Islet precursor cell (in vitro differentiated cells): ENCODE measurements at places on chromosomes 3 and 15.

DNA sequence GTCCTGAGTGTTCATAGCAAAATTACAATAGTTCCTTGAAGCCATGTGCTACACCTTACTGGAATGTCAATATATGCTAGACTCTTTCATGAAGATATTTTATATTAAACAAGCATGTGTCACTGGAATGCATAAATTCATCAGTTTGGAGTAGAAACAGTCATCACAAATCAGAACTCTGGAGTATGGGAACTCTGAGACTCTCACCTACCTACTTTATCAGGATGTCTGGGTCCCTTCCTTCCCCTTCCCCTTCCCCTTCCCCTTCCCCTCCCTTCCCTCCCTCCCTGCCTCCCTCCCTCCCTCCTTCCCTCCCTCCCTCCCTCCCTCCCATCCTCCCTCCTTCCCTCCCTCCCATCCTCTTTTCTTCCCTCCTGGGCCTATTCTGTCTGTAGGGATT lies 144.7 kb upstream of the PEX5L start:
- no peak for DNase-seq

DNA sequence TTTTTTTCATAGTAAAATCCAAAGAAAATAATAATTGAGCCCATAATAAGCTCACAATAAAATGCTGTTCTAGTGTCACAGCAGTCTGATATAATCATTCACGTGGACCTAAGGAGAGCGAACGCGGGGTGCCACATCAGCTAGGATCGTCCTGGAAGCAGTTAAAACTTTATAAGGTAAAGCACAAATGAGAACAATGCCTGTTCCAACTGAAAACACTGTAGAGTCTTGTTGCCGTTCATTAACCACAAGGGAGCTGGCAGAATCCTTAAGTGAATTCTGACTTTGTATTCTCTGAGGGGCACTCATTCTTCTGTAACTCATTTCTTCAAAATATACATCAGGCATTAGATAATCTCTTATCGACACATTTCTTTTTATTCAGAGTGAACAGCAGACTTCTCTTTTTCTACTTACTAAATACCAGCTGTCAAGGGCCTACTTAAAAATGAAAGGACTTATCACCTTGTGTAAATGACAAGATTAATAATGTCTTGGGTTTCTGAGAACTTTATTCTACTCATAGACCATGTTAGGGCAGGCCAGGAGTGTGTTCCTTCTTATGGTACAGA lies 524.6 kb downstream of the MECOM start:
- DNase-seq = no peak

GRCh38 chr3:190305406-190305805 lies 16.8 kb downstream of the CLDN1 start:
- DNase-seq = no peak

- no peak for DNase-seq
Measured at GRCh38 chr15:35182841-35183479, 97.9 kb upstream of the NANOGP8 start.

DNA sequence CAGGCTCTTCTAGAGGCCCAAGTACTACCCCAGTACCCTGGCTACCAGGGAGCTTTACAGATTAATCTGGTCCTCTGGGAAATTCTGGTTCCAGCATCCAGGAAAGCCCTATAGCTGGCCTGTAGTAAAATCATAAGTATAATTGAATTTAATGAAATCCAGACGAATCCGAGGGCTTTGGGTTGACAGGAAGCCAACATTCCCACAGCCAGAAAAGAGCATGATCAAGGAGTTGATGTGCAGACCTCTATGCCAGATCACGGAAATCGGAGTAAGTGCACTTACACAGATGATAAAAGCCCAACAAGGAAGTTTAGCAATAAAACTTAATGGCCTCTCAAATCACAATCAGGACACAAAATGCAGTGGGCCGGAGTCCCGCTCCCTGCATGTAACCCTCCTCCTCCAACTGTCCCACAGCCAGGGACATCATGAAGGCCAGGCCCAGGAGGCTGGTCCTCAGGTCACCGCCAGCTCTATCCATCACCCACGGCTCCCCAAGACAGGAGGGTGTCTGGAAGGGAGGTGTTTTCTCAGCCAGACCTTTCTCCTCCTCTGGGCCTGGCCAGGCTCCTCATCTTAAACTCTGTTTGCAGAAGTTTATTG lies 62.8 kb upstream of the SEC22A start:
- DNase-seq = no peak

GRCh38 chr3:30605706-30606300 lies 598 bp upstream of the TGFBR2 start:
- DNase-seq = no peak

GRCh38 chr3:180063783-180064182 lies 27.0 kb upstream of the PEX5L start:
- DNase-seq = no peak

DNA sequence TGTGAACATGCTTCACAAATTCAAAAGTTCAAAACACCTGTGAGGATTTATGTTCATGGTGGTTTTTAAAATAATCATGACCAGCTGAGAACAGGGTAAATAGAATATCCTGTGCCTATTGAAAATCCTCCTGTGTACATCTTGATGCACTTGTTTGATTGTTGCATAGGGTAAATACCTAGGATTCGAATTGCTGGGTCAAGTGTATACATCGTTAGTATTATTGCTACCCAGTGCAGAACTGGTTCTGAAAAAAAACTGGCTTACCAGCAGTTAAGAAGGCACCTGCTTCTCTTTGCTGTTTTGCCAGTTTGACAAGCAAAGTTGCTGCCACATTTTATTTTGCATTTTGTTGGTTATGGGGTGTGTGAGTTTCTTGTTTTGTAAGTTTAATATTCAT lies 272.6 kb downstream of the CLSTN2 start:
- DNase-seq = no peak

DNA sequence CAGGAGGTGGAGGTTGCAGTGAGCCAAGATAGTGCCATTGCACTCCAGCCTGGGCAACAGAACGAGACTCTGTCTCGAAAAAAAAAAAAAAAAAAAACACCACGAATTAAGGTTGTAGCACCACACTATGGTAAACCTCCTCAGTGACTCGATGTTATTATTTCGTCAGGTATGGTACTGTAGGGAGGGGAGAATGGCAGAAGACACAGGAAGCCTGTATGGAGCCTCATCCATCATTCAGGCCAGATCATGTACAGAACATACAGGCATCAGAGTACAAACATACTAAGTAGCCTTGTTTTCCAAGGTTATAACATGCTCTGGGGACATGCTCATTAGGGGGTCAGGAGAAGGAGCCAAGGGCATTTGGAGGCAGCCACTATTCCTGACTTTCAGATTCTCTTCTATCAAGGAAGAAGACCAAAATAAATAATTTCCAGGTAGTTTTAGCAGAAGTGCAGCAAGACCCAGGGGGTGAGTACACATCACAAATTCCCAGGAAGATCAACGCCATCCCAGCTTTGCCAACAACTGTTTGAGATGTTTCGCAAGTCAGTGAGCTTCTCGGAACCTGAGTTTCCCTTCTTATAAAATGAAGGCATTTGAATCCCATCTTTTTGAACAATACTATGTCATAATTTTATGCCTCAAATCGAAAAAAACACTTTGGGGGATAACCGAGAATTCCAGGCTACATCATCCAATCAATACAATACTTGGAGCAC lies 79.8 kb downstream of the FOXP1 start:
- no peak for DNase-seq

DNA sequence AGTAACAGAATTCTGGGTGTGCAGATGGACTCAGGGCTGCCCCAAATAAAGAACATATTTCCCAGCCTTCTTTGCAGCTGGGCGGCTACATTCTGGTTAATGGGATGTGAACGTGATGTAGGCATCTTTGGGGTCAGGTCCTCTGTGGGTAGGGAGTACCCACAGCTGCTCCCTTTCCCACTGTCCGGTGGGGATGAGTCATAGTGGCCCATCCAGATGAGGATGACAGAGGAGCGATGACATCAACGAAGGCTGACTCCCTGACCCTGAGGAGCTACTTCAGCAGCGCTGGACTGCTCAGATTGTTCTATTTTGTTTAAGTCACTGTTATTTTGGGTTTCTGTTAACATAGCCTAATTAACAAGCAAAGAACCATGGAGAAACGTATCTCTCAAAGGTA lies 38.0 kb downstream of the SRPRB start:
- no peak for DNase-seq

GRCh38 chr3:105827959-105828358 lies 40.9 kb downstream of the CBLB start:
- peak; percentile 91 for DNase-seq

- DNase-seq = no peak
Measured at GRCh38 chr3:31433679-31433992, 99.1 kb upstream of the STT3B start.

DNA sequence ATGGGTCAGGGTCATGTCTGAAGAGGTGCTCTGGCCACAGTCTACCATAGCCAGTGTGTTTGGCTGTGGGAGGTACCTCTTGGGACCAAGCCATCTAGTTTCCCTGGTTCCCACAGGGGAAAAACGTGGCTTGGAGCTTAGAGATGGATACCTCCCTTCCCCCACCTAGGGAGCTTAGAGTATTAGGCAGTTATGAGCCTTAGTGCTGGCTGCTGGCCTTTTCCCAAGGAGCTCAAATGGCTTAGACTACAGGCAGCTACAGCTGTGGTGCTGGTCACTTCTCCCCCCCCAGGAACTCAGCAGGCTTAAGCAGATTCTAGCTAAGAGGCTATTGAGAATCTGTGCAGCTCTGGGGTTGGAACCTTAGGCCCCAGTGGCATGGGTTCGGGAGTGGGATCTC lies 591.2 kb downstream of the NSUN3 start:
- no peak for DNase-seq

DNA sequence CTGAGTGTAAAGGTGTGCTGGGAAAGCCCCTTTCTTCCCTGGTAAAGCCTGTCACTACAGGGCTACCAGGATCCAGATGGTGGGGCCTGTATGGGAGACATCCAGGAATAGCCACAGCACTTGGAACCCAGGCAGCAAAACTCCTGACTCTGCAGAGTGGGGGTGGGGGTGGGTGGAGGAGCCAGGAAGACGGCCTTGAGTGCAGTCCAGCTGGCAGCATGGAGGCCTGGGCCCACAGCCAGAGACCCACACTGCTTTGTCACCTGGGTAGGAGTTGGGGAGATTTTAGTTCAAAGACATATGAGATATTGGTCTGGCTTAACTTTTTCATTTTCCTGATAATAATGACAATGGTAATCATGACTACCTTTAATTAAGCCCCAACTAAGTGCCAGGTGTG lies 116.7 kb upstream of the MRPS22 start:
- DNase-seq = no peak

DNA sequence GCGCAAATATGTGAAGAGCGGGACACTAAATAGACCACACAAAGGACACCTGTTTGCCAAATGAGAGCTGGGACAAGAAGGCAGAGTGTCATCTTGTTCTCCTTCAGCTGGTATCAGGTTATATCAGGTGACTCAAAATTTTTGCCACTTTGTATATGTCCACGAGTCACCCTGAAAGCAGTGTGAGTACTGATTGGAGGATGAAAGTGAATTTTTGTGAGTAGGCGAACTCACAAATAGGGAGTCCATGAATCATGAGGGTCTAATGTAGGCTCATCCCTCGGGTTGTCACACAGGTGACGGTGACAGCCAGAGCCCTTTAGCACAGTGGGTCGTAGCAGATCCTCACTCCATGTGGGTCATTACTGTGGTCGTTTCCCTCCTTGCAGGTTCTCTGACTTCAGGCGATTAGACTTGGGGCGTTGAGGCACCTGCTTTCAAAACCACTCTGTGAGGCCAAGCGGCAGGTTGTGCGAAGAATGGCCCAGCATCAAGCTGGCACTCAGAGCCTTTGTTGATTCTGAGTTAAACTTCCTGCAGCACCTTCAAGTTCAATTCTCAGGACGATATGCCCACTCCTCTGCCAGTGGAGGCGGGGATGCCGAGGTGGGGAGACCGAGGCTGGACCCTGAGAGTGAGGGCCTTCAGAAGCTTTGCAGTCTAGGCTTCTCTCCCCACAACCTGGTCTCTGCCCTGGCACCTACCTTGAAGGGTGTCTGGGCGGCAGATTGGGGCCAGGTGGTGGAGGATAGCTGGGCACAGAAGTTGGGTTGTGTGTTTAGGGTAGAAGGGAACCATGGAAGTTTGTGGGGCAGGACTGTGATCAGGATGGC lies 173.8 kb downstream of the SMAD6 start:
- DNase-seq = peak; percentile 43

DNA sequence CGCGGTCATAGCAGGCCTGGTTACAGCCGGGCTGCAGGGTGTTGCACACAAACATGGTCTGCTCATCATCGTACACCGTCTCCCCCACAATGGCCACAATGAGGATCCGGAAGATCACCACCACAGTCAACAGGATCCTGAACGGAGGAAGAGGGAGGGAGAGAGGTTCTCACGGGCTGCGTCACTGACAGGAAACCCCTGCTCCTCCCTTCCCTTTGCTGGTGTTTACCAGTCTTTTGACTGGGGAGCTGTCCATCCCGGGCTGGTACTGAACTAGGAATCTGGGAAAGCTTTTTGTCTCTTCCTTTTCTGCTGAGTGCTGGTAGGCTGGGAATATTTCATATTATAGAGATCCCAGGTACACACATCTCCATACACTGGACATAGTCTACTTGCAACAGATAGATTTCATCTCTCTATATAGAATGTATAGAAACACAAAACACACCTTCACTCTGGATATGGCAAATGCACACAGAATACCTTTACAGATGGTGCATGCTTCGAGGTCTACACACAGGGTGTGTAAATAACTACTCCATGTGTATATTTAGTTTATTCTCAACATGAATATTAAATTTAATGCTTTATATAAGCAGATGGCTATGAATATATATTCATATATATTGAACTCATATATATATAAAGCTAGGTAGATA lies 1.4 kb downstream of the GJD2 start:
- peak; percentile 84 for DNase-seq

DNA sequence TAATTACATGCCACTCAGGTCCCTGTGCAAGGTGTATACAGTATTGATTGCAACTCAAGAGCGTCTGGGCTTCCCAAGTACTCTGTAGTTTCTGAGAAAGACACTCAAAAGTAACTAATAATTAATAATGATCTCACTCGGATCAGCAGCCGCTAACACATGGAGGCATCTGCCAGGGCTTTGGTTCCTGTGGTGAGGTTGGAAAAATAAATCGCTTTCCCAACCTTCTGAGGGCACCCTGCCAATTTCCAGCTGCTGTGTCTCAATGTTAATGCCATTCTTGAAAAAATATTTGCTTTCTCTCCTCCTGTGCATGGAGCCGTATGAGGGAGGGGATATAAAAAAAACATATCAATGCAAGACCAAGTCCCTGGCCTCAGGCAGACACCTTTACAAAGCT lies 116.5 kb upstream of the SLC2A2 start:
- DNase-seq = no peak
